Astrocyte (in vitro differentiated cells and primary cell): ENCODE measurements at places on chromosomes 6 and 20.
A peak's percentile ranks its signal among the peaks of the same experiment; 100 is the strongest.

GRCh38 chr20:60803335-60804055, 448.6 kb upstream of the CDH4 start:
- DNase-seq = no peak

DNA sequence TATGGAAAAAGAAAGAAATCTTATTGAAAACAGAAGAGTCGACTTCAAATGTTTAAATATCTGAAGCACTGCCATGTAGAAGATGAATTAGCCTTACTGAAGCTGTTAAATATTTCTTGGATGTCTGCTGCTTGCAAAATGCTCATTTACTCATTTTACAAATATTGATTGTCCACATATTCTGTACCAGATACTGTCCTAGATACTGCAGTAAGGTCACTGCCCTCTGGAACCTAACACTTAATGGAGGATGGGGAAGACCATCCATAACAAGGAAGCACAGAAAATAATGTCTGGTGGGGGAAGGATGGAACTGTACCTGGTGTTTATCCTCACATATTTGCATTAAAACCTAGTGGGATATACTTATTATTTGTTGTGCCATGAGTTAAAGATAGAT, 99.0 kb downstream of the RCAN2 start:
- DNase-seq = no peak

GRCh38 chr6:153781306-153781705, 257.7 kb upstream of the OPRM1 start:
- no peak for DNase-seq

GRCh38 chr6:7237653-7238188, 75.3 kb downstream of the SSR1 start:
- DNase-seq = no peak

- DNase-seq = peak; percentile 99
Measured at GRCh38 chr6:11772109-11772825, 6.3 kb downstream of the ADTRP start.

DNA sequence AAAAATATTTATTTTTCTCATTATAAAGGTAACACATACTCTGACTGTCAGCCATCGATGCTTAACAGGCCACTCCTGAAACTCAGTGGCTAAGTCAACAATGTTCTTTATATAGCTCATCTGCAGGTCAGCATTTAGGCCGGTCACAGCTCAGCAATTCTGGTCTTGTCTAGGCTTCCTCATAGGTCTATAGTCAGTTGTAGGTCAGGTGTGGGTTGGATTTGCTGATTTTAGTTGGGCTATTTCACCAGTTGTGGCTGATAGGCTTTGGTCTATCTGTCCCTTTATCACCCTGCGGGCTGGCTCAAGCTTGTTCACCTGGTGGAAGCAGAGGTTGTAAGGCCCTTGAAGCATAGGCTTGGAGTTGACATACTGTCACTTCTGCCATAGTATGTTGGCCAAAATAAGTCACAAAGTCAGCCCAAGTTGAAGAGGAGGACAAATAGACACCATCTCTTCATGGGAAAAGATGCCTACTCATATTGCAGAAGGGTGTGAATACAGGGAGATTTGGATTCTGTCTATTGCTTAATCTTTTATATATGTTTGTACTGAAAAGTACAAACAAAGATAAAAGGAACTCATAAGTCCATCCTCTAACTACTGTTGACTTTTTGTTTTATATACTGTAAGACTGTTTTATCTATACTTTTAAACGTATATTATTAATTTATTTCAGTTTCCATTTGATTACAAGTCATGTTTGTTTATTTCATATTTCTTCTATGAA, 75.0 kb downstream of the BCKDHB start:
- DNase-seq = no peak

GRCh38 chr20:38187517-38187916, 22.4 kb upstream of the TGM2 start:
- DNase-seq = no peak

DNA sequence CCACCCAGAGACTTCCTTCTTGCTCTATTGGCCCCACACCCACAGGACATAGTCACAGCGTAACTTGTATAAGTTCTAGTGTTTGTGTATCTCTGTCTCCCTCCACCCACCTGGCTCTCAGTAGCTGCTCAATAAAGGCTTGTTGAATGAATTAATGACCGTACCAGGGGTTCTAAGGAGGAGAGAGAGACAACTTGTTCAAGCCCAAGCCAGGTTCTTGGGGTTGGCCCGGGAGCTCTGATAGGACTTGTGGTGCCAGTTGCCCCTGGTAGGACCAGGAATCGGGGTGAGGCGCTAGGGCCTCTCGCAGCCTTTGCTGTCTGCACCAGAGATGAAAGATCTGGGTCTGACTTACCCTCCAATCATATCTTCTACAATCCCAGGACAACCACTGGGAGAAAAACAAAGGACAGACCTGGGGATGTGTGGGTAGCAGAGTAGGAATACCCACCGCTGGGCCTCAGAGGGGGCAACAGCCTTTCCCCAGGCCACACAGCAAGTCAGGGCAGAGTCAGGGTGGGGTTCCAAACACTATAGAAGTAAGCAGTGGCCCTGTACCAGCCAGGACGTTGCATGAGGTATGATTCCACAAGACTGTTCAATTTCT, 5.3 kb upstream of the TGM2 start:
- DNase-seq = no peak

DNA sequence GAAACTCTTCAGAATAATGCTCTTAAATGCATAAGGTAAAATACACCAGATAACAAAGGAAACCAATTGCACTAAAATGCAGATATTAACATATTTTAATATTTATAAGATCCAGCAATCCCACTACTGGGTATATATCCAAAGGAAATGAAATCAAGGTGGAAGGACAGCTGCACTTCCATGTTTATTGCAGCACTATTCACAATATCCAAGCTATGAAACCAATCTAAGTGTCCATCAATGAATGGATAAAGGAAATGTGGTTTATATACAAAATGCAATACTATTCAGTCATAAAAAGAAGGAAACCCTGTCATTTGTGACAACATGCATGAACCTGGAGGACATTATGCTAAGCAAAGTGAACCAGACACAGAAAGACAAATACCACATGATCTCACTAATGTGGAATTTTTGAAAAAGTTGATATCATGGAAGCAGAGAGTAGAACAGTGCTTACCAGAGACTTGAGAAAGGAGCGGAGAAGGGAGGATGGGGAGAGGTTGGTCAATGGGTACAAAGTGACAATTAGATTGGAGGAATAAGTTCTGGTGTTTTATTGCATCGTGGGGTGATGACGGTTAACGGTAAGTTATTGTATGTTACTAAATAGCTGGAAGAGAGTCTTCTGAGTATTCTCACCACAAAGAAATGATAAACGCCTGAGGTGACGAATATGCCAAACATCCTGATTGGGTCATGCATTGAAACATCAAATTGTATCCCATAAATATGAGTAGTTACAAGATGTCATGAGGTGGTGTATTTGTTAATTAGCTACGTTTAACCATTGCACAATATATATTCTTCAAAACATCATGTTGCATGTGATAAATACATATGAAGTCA, 37.9 kb upstream of the RNF24 start:
- peak; percentile 73 for DNase-seq
